ENCODE measurements at places on chromosomes 11 and 22.

- peak; percentile 9 for DNase-seq
Observed at GRCh38 chr11:76236092-76236999, 30.0 kb upstream of the WNT11 start.

DNA sequence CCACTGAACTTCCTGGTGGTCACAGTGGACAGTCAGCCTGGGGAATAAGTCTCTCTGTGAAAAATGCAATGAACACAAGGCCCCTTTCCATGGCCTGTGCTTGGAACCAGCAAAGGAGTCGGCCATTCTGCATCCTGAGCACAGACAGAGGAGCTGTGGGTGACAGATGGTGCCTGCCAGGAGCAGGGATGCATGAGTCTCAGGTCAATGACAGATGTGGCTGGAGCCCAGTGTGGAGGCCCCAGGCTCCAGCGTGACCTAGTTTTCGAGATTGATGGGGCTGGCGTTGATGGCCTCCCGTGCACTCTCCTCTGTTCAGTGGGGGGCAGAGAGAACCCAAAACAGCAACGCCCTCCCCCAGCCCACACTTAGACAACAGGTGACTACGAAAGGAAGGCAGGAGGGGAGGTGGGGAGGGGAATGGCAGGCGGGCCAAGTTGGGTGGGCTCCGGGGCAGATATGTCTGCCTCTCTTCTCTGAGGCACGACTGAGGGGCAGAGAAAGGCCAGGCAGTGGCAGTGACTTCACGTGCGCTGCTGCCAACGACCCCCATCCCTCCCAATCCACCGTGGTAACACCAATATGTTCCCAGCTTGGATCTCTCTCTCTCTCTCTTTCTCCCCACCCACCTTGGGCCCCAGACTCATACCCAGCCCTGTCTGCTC is 34.4 kb upstream of the CD5 start:
- DNase-seq: no peak

GRCh38 chr11:121741761-121742361 is 289.1 kb upstream of the SORL1-AS1 start:
- DNase-seq: no peak

DNA sequence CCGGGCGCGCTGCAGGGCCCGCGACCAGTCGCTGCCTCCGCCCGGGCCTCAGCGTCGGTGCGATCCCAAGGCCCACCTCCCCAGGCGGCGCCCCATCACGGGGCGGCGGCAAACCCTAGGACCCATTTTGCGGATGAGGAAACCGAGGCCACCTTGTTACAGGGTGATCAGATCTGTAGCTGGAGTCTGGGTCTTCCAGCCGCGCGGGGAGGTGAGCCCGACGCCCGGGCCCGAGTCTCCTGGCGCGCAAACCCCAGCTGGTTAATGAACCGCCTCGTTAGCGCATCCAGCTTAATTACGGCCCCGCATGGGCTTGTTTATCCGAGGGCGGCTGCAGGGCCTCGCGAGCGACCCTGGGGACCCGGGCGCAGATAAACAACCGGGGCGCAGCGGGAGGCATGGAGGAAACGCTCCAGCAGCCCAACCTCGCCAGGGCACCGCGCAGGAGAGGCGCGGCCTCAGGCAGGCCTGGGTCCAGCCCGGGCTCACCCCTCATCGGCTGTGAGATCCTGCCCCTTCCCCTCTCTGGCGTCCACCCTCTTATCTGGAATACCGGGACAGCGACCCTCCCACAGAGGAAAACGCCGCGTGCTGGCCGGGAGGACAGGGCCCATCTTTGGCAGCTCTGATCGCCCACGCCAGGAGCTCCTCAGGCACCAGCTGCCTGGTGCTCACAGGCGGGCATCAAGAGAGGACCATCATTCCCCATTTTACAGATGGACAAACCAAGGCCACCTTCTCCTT is 14.7 kb downstream of the OTUB1 start:
- DNase-seq: no peak

GRCh38 chr22:26079009-26079408 is 90.3 kb upstream of the SEZ6L start:
- DNase-seq: no peak

GRCh38 chr22:38383417-38383816 is 66.2 kb upstream of the CSNK1E start:
- DNase-seq: no peak

DNA sequence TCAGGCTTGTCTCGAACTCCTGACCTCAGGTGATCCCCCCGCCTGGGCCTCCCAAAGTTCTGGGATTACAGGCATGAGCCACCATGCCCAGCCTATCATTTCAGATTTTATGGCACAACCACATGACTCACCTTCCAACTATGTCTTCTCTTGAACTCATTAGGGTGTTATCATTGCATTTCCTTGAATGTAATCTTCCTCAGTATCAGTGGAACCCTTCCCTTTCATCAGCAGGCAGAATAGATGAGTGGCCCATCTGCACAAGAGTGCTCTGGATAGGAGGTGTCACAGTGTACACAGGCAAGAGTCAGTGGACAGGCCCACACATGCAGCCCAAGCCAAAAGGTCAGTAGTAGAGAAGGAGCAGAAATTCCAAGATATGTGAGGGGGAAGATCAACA is 29.1 kb upstream of the AQP11 start:
- DNase-seq: no peak

GRCh38 chr22:50101870-50102565 is 12.2 kb downstream of the MOV10L1 start:
- DNase-seq: no peak

- DNase-seq: no peak
Observed at GRCh38 chr11:131875611-131876010, 505.2 kb downstream of the NTM start.

DNA sequence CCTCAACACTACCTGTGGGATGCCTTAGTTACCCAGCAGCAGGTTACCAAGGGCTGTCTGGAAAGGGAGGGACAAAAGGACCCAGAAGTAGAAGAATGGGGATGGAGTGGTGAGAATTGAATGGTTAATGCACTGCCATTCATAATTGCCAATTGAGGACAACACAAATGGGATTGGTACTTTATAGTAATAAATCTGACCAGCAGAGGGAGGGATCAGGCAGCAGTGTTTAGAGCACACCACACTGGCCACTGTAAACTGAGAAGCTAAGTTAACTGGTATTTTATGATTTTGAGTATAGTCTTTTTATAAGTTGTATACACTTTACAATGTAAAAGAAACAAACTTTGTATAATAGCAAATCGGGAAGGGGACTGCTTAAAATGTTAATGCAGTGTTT is 10.7 kb downstream of the TBRG1 start:
- no peak for DNase-seq

- DNase-seq: no peak
Observed at GRCh38 chr11:26204101-26204500, 127.8 kb upstream of the ANO3 start.

- DNase-seq: no peak
Observed at GRCh38 chr11:33383075-33383919, 126.1 kb downstream of the HIPK3 start.

DNA sequence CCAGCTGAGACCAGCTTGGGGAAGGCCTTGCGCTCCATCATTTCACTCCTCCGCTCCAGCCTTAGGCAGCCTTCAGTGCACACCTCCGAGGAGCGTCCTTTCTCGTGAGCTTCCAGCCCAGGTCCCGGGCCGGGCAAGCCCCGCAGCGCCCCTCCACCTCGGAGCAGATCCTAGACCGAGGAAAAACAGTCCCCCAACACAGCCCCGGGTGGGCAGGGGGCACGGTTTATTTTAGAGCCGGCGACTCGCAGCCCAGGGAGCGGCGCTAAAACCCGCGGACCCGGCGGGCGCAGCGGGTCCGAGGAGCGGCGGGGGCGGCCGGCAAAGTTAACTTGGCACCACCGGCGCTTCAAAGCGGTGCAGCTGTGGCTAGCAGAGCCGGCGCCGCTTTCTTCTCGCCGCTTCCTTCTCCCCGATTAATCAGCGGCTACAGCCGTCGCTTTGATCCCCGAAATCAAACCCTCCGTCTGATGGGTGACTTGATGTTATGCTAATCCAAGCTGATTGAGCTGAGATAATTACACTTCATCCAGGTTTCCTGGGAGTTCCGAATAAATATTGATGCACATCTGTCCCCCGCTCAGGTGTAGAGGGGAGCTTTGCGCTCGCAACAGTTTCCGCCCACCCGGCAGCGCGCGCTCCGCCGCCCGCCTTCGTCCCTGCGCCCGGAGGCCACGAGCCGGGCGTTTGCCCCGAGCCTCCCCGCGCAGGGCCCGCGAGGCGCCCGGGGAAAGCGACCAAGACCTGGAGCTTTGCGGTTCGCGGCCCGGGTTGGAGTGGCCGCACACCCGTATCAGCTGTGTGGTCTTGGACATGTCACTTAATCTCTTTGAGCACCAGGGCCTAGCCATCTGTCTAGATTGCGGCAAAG is 192.7 kb downstream of the BUD13 start:
- DNase-seq: no peak

GRCh38 chr11:17272801-17273200 is 3.7 kb upstream of the NUCB2 start:
- DNase-seq: no peak

DNA sequence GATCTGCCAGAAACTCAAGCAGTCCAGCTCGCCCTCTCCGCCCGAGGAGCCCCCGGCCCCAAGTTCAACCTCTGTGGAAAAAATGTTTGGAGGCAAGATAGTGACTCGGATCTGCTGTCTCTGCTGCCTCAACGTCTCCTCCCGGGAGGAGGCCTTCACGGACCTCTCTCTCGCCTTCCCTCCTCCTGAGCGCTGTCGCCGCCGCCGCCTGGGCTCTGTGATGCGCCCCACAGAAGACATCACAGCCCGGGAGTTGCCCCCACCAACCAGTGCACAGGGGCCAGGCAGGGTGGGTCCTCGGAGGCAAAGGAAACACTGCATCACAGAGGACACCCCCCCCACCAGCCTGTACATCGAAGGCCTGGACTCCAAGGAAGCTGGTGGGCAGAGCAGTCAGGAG is 20.8 kb downstream of the USP35 start:
- DNase-seq: no peak

DNA sequence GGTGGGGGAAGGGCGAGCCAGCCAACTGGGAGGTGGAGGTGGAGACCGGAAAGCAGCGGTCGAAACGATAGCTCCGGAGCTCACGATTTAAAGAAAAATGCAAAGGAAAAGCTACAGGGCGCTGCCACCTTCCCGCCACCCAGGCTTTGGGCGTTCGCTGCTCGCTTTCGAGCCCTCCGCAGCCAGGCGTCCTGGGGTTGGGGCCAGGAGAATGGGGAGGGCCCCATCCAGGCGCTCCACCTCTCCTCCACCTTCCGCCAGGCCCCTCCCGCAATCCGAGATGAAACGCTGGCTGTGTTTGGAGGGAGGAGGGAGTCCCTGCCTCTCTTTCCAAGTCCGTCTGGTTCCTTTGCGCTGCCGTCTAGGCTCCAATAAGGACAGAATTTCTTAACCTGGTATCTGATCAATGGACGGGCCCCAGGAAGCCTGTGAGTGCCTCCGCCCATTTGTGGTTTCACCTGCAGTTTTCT is 483 bp upstream of the ABTB2 start:
- DNase-seq: peak; percentile 17

- no peak for DNase-seq
Observed at GRCh38 chr11:112762707-112763090, 198.5 kb upstream of the NCAM1 start.

DNA sequence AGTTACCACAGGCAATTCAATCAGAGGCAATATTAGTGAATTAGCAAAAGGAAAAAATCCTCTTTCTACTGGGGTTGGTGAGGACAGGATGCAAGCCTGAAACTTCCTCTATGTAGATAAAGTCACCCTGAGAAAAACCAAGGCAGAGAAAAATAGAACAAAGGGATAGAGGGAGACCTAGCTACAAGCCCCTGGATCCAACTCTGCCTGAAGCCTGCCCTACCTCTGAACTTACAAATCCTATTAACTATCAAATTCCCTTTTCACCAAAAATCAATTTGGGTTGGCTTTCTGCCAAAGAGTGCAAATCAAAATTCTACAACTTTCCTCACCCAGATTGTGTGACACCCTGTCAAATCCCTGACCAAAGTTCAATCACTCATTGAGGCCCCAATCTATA is 161.3 kb downstream of the LARGE1 start:
- DNase-seq: no peak

GRCh38 chr11:58471892-58472291 is 29.9 kb upstream of the OR5B12 start:
- no peak for DNase-seq

- no peak for DNase-seq
Observed at GRCh38 chr11:12810568-12810894, 136.3 kb downstream of the TEAD1 start.

DNA sequence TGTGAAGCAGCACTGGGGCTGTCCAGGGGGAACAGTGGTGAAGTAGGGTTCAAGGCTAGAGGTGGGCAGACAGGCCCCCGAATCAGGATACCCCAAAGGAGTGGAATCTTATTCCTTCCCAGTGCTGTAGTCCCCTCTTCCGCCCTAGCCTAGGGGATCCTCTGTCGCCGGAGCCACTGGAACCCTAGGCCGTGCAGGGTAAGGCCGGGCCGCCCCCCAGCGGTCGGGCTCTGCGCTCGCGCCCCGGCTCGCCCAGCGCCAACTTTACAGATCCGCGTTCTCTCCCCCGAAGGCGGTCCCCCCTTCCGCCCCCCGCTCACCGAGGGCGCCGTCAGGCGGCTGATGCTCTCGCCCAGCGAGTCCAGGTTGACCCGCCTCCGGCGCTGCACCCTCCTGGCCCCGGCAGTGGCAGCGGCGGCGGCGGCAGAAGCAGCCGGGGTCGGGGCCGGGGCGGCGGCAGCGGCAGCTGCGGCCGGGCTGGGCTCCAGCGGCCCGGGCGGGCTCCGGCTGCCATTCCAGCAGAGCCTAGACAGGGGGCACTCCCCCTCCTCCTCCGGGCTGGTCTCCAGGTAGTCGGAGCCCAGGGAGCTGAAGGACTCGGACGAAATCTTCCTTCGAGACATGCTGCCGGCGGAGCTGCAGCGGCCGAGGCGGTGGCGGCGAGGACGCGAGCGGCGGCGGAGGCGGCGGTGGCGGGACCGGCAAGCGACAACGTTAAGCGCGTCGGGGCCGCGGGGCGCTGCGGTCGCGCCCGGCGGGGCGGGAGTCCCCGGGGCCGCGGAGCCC is 650 bp downstream of the GUCY1A2 start:
- DNase-seq: no peak

Data from CD4-positive, alpha-beta T cell treated with Interleukin-15 for 4 hours (primary cell).